ENCODE measurements at places on chromosomes 11 and 22.

GRCh38 chr22:49965091-49966040, 4.8 kb downstream of the PIM3 start:
- DNase-seq: no peak

DNA sequence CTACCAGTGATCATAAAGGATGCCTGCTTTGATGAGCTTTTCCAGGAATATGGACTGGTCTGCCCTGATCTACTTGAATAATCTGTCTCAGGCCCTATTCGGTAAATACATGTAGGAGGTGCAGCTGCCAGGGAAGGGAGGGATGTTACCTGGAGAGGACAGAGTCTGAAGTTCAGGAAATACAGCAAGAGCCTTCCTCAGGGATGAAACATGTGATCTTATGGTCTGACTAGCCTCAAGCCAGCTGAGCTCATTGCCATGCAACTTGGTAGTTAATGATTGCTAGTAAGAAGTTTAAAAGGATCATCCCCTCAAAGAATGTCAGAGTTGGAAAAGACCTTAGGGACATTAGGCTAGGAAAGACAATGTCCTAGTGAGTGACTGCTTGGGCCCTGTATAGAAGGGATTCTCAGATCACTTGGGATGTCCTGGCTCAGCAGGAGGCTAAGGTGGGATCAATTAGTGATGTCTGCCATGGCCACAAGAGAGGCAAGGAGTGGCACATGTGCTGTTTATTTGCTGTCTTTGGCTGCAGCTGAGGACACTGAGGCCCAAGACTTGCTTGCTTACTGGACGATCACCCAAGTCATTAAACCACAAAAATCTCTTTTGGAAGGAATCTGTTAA, 18.5 kb downstream of the PTPRJ start:
- no peak for DNase-seq

DNA sequence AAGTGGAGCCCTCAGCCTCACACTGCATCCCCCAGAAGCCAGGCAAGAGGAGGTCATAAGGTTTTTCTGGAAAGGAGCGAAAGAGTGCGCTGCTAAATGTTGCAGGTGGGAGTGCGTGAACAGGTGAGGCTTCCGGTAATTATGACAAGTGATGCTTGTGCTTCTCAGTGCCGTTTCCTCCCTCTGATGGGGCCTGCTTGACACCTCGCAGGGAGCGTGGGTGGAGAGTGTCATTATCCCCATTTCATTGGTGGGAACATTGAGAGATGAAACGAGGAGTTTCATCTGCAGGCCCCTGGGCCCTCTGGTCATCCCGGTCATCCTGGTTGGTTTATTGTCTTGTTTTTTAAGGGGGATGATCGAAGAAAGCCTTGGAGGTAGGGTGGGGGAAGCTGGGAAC, 57.5 kb downstream of the BCR start:
- no peak for DNase-seq

DNA sequence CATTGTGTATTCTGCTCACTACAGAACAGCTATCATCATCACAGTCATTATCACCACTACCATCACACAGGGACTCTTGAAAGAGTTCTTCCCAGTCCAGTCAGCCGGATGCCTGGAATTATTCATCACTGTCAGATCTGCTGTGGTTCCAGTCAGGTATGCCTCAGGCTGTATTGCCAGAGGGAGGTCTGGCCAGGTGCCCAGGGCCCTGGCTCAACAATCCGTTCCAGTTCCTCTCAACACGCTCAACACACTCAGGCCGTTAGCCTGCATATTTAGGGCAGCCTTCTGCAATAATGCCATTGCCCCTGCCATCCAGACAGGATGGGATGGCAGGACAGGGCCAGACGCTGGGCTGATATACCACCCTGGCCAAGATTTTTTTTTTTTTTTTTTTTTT, 28.6 kb upstream of the RASL10A start:
- no peak for DNase-seq

GRCh38 chr11:83648610-83649527, 362.7 kb upstream of the CCDC90B start:
- no peak for DNase-seq

All from central memory CD8-positive, alpha-beta T cell (primary cell).